Endothelial cell of umbilical vein (primary cell): ENCODE measurements at places on chromosomes 3 and 15. TPM values are rescaled to one million over a fixed set of nuclear protein-coding genes. Genes with fewer than 3 reads are reported as not detected.

Gene IL5RA
- not detected in 2 replicates for total RNA-seq

Gene UBE2E2
- total RNA-seq, result 32.8 and 45.4 TPM in 2 replicates

Gene OSTN
- total RNA-seq, result not detected in 2 replicates

Gene RYR3
- total RNA-seq, result not detected in 2 replicates

Gene TNFAIP8L3
- total RNA-seq, result 36.9 and 38.3 TPM in 2 replicates

Gene IMPG2
- 0.71 and 0.76 TPM in 2 replicates for total RNA-seq

Gene GALNT15
- 1.7 and 5.4 TPM in 2 replicates for total RNA-seq

Gene CD80
- not detected in 2 replicates for total RNA-seq

- DNase-seq, result peak; percentile 67
These were observed 112.8 kb upstream of the MEF2A start for GRCh38 chr15:99452728-99453636.

GRCh38 chr3:188513662-188514328 is 359.8 kb downstream of the LPP start:
- no peak for DNase-seq

DNA sequence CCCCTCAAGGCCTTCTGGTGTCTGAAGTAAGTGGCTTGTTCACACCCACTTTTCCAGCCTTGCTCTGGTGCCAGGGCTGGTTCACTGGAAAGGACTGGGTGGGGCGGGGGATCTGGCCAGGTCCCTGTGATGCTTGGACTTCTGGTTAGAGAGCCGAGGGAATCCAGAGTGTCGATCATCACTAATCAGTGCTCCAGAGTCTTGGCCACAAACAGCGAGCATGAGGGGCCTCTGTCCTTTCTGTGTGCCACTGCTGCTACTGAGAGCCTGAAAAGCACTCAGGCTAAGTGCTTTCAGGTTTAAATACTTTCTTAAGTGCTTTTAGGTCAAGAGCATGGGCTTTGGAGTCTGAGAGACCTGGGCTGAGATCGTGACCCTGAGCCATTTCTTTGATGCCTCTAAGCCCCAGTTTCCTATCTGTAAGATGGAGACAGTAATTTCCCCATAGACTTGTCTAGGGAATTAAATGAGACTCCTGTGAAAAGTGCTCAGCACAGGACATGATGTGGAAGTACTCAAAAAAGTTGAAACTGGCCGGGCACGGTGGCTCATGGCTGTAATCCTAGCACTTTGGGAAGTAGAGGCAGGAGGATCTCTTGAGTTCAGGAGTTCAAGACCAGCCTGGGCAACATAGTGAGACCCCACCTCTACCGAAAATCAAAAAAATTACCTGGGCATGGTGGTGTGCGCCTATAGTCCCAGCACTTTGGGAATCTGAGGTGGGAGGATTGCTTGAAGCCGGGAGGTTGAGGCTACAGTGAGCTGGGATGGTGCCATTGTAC is 53.8 kb upstream of the SEC22A start:
- DNase-seq, result no peak

GRCh38 chr15:47484059-47484458 is 233.2 kb upstream of the SEMA6D start:
- peak; percentile 35 for DNase-seq

GRCh38 chr3:8767667-8768363 is 1.6 kb downstream of the OXTR start:
- peak; percentile 28 for DNase-seq

GRCh38 chr15:80685628-80686027 is 9.5 kb upstream of the ABHD17C start:
- no peak for DNase-seq

GRCh38 chr3:45704301-45704943 is 15.2 kb downstream of the SACM1L start:
- no peak for DNase-seq

DNA sequence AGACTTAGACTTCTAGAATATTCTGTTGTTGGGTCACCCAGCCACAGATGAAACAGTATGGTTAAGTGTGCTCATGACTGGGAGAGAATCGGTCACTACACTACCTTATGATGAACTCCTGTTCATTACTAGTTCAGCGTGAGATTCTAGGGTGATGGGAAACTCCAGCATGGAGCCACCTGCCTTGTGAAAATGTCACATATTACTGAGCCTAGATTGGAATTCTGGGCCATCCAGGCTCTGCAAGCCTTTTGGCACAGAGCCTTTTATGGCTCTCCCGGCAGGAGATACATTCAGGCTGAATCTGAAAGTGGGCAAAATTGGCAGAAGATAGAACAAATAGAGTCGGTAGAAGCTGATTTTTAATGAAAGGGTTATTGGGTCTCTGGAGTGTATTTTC is 19.0 kb downstream of the NANOGP8 start:
- DNase-seq, result no peak

DNA sequence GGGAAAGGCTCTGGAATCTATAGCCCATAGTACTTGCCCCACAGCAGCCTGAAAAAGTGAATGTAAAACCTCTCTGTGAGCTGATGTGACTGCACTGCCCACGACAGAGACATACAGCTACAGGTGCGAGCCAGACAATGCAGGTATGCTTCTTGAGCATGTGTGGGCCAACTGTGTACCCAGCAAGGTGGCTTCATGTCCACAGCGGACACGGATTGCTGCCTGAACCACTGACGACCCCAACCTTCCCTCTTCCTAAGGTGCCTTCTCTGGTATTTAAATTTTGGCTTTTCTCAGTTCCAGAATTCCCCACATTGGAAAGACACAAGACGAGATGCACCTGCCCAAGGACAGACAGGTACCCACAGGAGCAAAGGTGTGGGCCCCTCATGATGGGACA is 65.8 kb downstream of the SCN5A start:
- no peak for DNase-seq

GRCh38 chr3:56677286-56677685 is 5.8 kb downstream of the TASOR start:
- DNase-seq, result no peak

GRCh38 chr3:148884261-148884660 is 19.2 kb downstream of the CPA3 start:
- DNase-seq, result peak; percentile 40

DNA sequence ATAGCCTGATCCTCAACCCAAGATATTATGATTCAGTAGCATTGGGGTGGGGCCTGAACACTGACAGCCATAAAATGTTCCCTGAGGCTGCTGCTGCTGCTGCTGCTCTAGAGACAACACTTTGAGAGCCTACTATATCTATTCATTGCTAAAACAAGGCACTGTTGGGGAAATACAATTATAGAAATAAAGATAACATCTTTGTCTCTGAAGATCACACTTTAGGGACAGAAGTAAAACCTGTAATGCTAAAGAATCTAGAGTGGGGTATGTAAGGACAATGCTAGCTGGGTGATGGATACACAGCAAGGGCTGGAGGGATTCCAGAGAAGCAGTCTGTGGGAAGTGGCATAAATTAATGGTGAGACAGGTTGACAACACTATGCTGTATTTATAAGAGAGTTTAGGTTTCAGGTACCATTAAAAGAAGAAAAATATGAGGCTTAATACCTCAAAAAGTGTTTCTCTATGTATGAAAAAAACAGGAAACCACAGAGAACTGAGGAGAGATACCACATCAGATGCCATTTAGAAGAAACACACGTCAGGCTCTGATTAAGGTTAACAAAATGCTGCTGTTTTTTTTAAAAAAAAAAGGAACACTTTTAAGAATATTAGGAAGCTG is 115.9 kb downstream of the CBLB start:
- no peak for DNase-seq

- no peak for DNase-seq
These were observed 43.2 kb upstream of the INSYN1 start for GRCh38 chr15:73796331-73796831.

DNA sequence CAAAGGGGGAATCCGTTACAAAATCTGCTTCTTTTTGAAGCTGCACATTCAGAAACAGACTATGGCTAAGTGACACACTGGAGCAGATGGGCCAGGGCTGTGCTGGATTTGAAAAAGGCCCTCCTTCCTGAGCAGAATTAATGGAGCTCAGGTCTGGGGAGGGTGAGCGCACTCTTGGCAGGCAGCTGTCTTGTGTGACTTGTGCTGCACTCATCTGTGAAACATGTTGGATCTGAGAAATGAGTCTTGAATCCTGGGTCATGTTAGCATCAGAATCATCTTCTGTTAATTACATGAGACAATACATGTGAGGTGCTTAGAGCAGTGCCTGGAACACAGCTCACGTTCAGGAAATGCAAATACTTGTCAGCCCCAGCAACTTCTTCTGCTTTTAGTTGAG is 219.6 kb downstream of the THSD4 start:
- no peak for DNase-seq
